ENCODE measurements at places on chromosomes 3 and 15.
A peak's percentile ranks its signal among the peaks of the same experiment; 100 is the strongest.

GRCh38 chr3:170355738-170356595 lies 1.5 kb upstream of the SKIL start:
- no peak for DNase-seq

DNA sequence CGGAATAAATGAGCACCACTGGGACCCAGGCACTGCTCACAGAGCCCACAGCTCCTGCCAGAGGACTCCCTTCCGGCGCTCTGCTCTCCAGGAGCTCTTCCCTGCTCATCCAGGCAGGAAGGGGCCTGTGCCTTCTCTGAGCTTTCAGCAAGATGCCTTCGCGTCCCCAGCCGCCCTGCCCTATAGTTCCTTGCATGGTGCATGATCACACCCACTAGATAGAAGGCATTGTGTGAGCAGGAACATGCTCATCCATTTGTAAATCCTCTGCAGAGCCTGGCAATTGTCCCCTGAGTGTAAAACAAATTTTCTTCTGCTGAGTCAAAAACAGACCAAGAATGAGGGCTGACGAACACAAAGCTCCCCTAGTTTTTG lies 181.6 kb downstream of the MEGF11 start:
- DNase-seq = no peak

- no peak for DNase-seq
Observed at GRCh38 chr3:124202754-124203153, 210.8 kb upstream of the ROPN1 start.

GRCh38 chr3:143134471-143134870 lies 14.9 kb downstream of the CHST2 start:
- DNase-seq = no peak

DNA sequence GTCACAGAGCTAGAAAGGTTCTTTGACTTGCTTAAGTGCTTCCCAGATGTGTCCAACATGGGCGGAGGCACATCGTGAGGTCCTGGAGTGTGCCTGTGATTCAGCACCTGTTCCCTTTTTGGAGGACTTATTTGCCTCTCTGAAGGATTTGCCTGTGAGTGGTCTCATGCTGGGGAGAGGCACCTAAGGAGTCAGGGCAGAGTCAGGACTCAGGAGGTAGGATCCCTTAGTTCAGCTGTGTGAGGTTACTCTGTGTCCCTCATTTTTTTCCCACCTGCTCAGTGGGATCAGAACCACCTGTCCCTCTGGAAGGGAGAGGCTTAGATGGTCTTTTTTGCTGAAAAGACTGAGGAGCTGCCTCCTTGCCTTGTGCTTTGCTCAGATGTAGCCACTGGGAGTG lies 3.0 kb downstream of the ZNF589 start:
- DNase-seq = no peak

DNA sequence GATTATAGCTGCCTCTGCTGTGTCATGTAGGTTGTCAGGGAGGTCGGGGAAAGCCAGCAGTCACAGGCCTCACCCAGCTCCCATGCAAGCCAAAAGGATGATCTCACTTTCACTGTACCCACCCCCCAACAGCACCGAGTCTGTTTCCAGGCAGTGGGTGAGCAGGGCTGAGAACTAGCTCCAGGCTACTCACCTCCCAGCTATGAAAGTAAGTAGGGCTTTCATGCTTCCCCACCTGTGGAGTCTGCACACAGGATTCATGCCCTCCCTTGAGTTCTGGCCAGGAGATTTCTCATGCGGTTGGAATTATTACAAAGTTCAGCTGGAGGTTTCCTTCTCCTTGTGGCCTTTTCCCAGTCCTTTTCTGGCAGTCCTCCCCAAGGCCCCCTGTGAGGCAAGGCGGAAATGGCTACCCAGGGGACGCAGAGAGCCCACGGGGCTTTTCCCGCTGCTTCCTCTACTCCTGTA lies 356.2 kb downstream of the SV2B start:
- no peak for DNase-seq

DNA sequence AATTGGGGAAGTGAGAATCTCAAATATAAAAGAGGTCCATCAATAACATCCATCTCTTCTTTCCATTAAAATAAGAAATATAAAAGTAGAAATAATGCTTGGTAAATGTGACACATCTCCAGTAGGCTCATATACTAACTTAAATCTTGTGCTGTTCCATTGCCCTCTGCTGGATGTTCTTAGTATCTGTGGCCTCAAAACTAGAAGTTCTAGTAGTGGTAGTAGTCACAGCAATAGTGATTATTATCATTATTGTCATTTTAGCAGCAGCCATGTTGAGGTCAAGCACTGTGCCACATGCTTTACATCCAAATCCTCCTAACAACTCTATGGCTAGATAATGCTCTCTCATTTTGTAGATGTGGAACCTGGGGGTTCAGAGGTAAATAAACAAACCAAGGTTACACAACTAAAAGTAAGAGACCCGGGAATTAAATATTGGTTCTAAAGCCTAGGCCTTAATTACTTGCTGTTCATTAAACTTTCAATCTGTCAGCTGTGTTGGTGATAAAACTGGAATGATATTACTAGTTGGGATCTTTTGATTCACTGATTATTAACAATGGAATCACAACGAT lies 20.2 kb upstream of the BTLA start:
- no peak for DNase-seq

DNA sequence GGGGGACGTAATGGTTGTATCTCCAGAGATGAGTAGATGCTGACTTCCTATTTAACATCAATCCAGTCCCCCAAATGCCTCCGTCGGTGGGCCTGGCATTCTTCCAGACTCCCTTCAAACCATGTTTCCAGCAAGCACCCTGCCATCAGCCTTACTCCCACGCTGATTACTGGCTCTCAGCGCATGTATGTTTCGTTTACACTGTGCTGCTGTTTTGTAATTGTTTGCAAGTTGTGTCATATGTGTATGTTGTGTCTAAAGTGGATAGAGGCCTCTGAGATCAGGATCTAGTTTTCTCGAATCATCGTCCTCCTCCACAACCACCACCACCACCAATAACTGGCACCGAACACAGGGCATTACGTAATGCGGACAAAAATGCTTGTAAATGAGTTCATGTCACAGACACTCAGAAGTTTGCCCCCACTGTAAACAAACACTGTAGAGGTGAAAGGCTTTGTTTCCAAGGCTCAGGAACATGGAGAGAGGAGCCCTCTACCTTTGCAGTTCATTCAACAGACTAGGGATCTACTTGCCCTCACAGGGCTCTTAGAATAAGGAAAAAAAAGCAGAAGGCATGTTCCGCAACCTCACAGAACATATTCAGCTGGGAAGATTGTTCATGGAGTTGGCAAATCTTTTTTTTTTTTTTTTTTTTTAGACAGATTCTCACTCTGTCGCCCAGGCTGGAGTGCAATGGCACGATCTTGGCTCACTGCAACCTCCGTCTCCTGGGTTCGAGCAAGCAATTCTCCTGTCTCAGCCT lies 46.1 kb upstream of the SEMA4B start:
- no peak for DNase-seq

GRCh38 chr15:40357723-40358470 lies at the start of gene DISP2:
TSS of gene DISP2 (plus strand) at chr15:40358219. CDS start at chr15:40358322, 103 bp downstream.
- peak; percentile 92 for DNase-seq

- no peak for DNase-seq
Observed at GRCh38 chr3:45318689-45319088, 69.7 kb upstream of the LARS2 start.

DNA sequence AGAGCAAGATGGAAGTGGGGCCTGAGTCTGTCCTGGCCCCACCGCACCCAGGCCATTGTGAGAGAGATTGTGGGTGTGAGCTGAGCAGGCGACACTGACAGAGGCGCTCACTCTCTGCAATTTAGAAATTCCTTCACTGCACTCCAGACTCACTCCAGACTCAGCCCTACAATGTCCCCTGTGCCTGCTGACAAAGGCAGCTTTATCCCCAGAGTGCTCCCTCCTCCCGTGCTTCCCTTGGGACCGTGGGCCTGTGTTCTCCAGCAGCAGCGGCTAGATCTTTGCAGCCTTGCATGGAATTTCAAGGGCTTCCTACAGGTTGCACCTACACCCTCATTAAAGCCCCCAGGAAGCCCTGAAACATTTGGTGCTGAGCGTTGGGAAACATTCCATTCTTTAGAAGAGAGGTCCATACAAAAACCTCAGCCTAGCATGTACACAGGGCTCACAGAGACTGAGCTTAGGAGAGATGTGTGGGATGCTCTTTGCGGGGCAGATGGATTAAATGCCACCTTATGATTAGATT lies 1.3 kb upstream of the IL16 start:
- no peak for DNase-seq

DNA sequence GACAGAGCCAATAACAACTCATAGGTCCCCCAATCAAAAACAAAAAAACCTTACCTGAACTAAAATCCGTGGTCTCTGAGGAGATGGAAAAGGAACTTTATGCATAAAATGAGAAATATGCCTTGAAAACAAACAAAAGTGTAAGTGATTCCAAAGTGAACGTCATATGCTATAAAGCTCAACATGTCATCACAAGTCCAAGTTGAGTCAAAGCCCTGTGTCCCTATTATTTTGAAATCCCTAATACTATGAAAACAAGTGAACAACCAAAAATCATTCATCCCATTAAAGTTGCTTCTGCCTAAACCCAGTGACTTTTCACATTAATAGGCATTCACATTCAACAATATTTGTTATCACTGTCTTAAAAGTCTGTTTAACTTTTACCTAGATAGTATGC lies 59.4 kb downstream of the DENND4A start:
- DNase-seq = no peak

DNA sequence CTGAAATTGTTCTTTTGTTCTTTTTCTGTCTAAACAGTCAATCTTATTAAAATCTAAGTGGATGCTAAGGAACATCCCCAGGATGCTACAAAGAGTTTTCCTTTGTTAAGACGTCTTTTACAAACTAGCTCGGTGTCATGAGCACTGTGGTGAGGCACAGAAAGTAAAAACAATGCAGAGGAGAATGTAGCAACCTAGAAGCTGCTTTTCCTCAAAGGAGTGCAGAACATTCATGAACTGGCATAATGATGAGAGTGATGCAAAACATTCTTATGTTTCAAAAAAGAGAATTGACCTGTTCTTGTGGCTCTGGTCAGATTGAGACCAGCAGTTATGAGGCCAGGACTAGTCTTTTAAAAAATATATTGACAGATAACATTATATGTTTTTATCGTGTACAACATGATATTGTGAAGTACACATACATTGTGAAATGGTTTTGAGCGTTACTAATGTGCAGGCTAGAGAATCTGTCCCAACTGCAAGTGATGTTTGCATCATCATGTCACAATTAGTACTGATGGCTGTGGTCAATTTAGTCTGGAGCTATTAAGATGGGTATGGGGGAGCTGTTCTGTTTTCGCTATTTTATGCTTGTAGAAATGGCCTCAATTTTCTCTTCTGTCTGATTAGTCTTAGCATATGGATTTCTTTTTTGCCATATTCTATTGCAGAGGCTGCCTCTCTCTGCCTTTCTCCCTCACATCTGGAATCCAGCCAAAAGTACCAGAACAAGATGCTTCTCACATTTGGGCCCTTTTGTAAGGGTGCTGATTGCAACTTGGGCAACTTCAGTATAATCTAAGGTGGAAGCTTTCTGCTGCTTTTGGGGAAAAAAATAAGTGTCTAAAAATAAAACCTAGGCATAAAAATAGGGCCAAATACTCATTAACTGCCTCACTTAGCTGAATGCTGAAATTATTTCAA lies 50.2 kb downstream of the HHLA2 start:
- DNase-seq = no peak

DNA sequence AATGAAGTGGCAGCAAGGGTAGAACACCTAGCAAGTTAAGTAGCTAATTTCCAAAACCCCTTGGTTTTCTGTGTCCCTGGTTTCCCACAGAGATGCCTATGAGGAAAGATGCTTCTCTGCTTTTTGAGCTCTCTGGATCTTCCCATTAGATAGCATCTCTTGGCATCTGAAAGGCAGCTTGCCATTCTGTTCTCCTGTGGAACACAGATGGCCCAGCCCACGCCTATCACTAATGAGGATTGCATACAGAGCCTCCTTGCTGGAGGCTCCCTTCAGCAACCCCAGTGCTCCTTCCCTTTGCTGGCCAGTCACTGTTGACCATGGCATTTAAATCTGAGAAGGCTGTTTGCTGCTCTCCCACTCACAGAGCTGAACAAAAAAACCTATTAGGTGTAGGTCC lies 34.4 kb upstream of the ETV5 start:
- DNase-seq = no peak

GRCh38 chr3:196843435-196844110 lies 24.1 kb upstream of the SENP5 start:
- DNase-seq = no peak

DNA sequence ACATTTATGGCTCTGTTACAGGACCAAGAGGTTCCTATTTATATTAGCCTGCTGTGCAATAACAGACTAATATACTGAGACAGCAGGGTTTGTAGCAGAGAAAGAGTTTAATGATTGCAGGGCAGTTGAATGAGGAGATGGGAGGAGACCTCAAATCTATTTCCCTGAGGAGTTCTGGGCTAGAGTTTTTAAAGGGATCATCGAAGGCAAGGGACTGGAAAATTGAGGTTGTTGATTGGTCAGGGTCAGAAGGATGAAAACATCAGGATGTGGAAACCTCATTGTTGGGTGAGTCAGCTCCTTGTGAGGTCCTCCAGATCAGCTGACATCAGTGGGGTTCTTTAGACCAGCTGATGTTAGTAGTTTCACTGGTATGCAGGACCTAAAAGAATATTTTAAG lies 60.6 kb upstream of the GOLGA8B start:
- no peak for DNase-seq

DNA sequence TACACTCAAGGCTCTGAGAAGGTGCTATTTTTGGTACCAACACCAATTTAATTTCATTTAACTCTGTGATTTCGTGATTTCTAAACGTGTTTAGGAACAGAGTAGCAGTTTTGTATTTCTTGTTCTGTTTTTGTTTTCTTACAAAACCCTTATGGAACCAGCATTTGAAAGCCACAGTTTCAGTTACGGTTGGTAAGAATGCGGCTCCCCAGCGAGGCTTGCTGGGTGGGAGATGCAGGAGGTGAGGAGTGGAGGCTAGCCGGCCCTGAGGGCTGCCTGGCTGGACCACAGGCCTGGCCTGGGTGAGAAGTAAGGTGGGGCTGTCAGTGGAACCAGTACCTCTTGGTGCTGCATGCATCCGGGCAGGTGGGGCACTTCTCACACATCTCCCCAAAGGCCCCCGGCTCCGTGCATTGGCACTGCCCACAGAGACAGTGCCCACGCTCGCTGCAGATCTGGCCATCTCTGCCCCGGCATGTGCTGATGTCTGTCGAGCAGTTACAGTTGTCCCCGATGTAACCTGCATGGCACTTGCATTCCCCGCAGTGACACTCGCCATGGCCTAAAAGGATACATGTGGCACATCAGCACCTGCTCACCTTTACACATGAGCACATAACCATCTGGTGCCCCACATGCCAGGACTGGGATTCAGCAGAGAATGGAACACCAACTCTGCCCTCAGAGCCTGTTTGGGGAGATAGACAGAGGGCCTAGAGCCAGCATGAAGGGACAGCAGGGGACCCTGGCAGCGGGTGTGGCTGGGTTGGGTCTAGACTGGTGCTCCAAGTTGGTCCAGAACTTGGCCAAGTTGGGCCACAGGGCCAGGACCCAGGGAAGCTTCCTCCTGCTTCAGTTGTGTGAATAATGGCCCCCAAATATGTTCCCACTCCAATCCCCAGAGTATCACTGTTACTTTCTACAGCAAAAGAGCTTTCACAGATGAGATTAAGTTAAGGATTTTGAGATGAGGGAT lies 43.4 kb downstream of the UMPS start:
- DNase-seq = no peak

GRCh38 chr3:3200632-3201212 lies 21.2 kb upstream of the CRBN start:
- no peak for DNase-seq

Measured in activated naive CD4-positive, alpha-beta T cell treated with anti-CD3 and anti-CD28 coated beads, Interleukin-2, amount 50 U/mL, for 16 hours (primary cell).